Hematopoietic multipotent progenitor cell treated with erythropoietin and hydrocortisone succinate and interleukin-3 and kit ligand, for 6 days (in vitro differentiated cells): ENCODE measurements at places on chromosomes 16 and 17.

- no peak for DNase-seq
Measured at GRCh38 chr17:76953066-76953465, 84.9 kb downstream of the MGAT5B start.

DNA sequence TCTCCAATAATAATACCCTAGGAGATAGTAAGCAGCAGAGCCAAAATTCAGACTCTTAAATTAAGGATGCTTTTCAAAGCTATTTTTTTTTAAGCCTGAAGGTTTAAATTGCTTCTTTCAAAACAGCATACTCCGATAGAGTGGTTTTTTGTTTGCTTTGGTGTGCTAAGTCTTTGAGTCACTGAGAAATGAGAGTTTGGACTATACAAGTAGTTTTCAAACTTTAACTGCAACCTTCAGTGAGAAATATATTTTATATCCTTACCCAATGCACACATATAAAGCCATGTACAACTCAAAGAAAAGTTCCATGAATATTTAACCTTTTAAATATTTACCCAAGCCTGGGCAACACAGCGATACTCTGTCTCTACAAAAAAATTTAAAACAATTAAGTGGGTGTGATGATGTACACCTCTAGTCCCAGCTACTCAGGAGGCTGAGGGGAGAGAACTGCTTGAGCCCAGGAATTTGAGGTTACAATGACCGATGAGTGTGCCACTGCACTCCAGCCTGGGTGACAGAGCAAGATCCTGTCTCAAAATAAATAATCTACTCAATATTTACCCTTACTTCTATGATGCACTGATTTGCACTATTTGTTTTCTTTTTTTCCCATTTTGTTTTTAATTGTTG lies 19.2 kb downstream of the DCUN1D3 start:
- DNase-seq = no peak

GRCh38 chr17:40123811-40124114 lies 2.0 kb downstream of the MSL1 start:
- no peak for DNase-seq

DNA sequence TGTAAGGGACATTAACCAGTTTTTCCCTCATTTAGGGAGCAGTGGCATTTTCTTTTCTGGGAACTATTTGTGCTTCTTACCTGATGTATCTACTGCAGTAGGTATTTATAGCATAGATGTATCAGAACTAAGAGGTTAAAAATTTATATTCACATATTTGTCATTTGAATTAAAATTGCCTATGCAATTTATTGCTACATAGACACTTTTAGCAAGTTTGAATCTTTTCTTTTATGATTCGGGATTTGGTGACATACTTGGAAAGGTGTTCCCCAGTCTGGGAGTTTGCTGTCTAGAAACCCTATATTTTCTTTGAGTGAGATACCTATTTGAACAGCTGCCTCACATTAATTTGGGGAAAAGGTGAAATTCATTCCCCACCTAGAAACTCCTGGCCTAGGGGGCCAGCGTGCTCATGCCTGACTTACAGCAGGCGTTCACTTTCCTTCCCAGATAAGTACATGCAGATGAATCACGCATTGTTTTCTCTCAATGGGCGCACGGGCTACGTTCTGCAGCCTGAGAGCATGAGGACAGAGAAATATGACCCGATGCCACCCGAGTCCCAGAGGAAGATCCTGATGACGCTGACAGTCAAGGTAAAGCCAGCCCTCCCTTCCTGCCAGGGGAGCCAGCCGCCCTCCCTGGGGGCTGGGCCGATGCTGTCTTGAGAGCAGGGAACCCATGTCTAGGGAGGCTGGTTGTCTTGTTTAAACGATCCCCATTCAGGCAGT lies 73.8 kb downstream of the SDR42E1 start:
- DNase-seq = no peak

DNA sequence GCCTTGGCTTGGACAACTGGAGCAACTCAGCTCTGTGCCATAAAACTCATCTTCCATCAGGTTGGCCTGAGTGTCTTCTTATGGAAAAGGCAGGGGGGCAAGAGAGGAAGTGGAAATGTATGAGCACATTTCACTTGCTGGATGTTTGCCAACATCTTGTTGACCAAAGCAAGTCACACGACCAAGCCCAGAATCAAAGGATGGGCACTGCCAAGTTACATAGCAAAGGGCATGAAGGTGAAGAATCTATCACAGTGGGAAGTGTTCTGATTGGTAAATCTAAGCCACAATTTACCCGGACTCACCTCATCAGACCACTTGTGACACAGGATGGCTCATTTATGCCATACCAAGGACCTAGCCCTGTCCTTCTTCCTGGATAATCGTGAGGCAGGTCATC lies 310.5 kb upstream of the IRX5 start:
- no peak for DNase-seq

GRCh38 chr17:36936455-36937000 lies 747 bp upstream of the LHX1 start:
- no peak for DNase-seq

- DNase-seq = no peak
Measured at GRCh38 chr17:76447931-76448652, 4.9 kb downstream of the UBE2O start.

DNA sequence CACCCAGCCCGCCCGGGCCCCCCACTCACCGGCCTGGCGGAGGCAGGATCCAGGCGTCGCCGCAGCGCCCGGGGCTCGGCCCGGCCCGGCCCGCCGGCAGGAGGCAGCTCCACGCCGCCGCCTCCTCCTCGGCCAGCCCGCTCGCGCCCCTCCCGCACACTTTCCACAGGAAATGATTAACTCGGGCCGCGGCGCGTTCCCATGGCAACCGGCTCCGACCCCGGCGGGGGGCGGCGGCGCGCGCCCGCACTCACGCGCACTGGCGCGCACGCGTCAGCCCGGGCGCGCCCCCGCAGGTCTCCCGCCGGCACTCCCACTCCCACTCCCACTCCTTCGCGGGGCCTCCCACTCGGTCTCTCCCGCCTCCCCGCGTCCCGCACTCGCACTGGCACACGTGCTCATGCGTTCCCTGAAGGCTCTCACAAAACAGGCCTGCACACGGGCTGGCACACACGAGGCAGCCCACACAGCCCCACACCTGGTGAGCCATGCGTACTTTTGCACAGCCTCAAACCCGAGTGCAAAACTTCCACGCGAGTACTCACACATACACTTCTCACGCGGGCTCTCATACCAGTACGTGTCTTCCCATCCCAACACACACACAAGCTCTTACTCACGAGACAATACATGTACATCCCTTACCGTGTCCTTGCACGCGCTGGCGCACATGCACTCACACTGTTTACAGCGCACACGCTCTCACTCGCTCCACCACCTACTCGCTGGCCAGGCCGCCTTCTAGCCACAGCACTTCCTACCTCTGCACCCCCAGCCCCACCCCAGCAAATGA lies at the start of gene KIFC3:
KIFC3 (minus strand) TSS at position 151 of the 793 bp plus-strand sequence. CDS start 4,248 bp downstream, outside the sequence.
- peak; percentile 70 for DNase-seq

DNA sequence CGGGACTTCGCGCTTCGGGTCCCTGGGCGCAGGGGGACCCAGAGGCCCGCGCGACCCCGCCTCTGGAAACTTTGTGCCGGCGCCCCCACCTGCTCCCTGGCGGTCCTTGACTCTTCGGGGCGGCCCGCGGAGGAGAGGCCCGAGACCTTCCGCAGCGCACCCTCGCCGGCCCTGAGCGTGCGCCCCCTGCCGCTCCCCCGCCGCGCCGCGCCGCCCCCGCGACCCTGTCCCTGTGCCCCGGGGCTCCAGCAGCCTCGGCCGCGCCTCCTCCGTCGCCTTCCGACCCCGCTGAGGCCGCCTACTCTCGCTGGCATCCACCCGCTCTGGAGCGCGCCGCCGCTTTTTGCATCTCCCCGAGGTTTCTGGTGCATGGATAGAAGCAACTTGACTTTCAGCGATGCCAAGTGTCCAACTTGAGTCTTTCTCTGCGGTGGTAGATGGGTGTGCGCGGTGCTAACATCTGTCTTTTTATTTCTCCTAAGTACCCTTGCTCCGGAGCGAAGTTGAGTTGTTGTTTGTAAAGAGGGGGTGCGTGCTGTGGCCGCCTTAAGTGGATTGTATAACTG lies 414 bp downstream of the DUSP14 start:
- peak; percentile 74 for DNase-seq

- no peak for DNase-seq
Measured at GRCh38 chr17:57577751-57578607, 167.1 kb downstream of the CCDC182 start.

GRCh38 chr16:51276336-51276735 lies 125.3 kb upstream of the SALL1 start:
- no peak for DNase-seq

GRCh38 chr16:85651629-85652430 lies 36.9 kb downstream of the GINS2 start:
- DNase-seq = peak; percentile 65

DNA sequence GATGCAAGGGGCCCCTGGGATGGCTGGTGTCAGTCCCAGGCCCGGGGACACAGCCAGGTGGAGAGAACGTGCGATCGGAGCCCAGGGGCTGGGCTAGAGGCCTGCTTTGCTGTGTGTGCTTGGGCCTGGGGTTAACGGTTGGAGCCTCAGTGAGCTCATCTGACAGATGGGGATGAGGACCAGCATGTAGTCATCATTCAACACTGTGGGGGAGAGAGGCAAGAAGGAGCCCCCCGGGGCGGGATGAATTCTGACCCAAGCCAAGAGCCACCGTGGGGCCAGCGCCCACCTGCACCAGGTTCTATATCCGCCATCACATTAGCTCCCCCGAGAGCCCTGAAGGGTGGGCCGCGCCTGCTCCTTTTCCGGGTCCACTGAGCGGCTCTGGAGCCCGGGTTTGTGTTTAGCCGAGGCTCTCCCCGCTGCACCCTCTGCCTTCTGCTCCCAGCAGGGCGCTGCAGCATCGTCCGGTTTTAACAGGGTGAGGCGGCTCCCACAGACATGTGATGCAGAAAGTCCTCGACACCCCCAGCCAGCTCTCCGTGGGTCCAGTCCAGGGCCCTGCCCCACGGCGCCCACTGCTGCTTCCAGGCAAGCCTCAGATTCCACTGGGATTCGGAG lies 365.7 kb downstream of the SEC14L1 start:
- no peak for DNase-seq

GRCh38 chr17:43931062-43931571 lies 11.2 kb downstream of the PPY start:
- no peak for DNase-seq

DNA sequence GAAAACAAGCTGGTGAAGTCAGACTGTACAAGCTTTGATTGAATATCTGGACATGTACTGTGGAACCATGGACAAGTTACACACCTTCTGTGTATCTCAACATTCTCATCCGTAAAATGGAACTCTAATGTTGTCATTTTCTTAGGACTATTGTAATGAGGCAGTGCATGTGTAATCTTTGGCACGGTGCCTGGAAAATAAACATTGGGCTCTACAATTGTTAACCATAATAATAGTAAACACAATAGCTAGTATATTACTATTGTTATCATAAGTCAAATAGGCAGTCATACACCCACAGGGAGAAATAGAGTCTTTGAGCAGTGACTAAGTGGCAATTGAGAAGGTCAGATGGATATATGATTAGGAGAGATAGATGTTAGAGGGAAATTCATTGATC lies 39.8 kb upstream of the ANKFN1 start:
- DNase-seq = no peak

GRCh38 chr16:78993346-78993745 lies 607.2 kb downstream of the MAF start:
- no peak for DNase-seq

GRCh38 chr17:53490447-53490968 lies 332.2 kb upstream of the KIF2B start:
- DNase-seq = no peak

GRCh38 chr16:75837681-75838080 lies 111.4 kb upstream of the CPHXL start:
- no peak for DNase-seq

DNA sequence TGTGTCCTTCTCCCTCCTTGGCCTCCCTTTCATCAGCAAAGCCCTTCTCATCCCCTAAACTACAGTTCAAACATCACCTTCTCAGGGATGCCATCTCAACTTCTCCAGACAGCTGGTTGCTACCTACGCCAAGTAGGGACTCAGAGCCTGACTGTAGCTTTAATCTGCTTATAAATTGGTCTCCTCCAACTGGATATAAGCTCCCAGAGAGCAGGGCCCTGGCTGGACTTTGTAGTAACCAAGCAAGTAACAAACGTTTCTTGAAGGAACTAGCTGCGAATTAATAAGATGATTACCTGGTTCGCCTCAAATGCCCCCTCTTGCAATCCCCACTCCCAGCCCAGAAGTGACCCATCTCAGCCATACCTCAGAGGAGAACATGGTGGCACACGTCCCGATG lies 17.5 kb upstream of the KLHL11 start:
- no peak for DNase-seq

DNA sequence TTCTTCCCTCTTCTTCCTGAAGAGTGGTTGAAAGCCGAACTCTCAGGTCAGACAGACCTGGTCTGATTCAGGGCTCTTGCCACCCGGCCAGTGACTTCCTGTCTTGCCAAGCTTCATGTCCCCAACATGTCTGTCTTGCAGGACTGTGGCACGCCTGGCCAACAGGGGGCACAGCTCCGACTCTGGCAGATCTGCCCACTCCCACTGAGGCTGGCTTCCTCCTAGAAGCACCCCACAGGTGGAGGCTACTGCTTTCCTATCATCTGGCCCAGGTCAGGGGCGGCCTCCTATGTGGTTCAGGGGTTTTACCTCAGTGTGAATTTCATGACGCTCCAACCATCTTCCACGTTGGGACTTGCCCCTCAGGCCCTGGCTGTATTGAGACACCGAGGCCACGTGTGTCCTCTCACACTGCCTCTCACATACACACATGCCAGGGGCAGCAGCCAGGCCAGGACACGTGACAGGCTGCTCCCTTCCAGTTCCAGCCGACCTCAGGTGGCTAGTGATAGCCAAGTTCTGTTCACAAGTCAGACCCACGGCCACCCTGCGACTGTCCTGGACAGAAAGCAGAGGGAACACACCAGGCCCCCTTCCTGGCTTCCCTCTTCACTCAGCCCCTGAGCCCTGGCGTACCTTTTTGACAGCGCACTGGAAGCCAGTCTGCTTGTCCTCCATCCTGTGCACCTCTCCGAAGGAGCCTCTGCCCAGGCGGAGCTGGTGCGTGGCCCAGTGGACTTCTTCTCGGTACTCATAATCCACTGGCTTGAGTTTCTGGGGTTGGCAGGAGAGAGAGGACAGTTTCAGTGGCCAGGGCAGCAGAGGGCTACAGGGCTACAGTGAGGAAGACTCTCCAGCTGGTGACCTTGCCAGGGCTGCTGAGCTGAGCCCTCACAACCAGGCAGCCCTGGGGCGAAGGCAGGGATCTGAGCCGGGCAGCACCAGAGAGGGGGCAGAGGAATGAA lies 22.6 kb upstream of the SPATA32 start:
- peak; percentile 56 for DNase-seq

GRCh38 chr17:40932608-40933007 lies 4.8 kb downstream of the KRT23 start:
- DNase-seq = no peak
